NCI-H1417 (cell line): ENCODE measurements at places on chromosomes 16 and 17.

GRCh38 chr17:55567240-55568214 lies 56.3 kb upstream of the SMIM36 start:
- DNase-seq, result no peak

DNA sequence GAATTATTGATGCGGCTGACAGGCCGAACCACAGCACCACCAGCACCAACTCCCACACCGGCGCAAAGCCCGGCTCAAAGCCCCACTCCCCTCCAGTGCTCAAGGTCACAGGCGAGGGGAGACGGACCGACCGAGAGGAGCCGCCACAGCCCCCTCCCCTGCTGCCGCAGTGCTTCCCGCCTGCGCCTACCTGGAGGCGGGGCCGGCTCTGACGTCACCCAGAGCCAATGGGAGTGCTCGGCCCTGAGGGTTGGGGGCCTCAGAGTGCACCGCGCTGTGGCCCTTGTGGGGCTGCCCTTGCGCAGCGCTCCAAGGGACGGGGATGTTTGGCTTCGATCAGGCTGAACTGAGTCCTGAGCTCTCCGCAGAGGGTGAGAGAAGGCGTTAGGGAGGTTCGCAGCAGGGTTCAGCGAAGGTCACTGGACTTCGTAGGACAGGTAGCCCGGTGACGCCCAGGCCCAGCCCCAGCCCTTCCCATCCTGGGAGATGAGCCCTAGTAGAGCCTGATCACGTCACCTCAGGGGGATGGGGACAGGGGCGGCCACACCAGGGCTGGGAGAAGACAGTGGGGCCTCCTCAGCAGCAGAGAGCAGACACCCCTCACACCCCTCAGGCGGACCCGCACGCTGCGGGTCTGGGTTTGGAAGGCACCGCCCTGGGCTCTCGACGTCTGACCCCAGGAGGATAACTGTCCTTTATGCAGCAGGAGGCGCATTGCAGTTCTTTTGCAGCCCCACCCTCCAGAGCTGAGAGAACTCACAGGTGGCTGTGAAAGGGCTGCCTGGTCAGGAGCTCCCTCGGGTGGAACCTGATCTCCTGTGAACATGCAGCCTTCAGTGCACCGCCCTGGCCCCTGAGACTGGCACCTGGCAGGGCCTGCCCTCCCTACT lies 1.5 kb downstream of the NDRG4 start:
- peak; percentile 81 for DNase-seq

GRCh38 chr17:70060415-70060814 lies 14.6 kb upstream of the KCNJ16 start:
- DNase-seq, result no peak

- DNase-seq, result no peak
Observed at GRCh38 chr16:14409563-14409962, 220.5 kb downstream of the PARN start.

GRCh38 chr16:58970775-58971174 lies 236.7 kb upstream of the GOT2 start:
- no peak for DNase-seq

GRCh38 chr16:49280841-49281371 lies 732 bp downstream of the CBLN1 start:
- peak; percentile 8 for DNase-seq

- DNase-seq, result no peak
Observed at GRCh38 chr17:38430316-38430715, 2.1 kb downstream of the ARHGAP23 start.

- no peak for DNase-seq
Observed at GRCh38 chr17:69921046-69921445, 154.0 kb upstream of the KCNJ16 start.

GRCh38 chr17:35889241-35889640 lies 9.1 kb upstream of the CCL5 start:
- DNase-seq, result no peak

DNA sequence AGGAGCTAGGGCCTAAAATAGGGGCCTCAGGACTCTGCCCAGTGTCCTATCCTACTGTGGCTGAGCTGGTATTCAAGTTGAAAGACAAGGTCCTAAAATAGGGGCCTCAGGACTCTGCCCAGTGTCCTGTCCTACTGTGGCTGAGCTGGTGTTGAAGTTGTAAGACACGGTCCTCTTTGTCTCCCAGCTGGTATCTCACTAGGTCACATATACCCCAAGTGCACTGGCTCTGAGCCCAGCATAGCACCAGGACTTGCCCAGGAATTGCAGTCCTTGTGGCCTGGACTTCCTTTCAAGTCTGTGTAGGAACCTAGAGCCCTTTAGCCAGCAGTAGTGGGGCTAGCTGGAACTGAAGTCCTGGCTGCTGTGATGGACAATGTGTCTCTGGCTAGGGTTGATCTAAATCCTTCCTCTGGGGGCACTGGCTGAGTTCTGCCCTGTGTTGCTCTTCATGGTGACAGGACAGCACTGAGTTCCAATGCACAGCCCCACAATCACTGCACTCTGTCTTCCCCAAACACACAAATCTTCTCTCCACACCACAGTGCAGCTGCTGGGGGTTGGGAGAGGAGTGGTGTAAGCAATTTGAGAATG lies 260.5 kb downstream of the HAPSTR1 start:
- DNase-seq, result no peak

GRCh38 chr16:11880007-11880406 lies 28.7 kb upstream of the RSL1D1 start:
- DNase-seq, result no peak

GRCh38 chr17:44084131-44084538 lies 13.6 kb downstream of the G6PC3 start:
- no peak for DNase-seq

GRCh38 chr16:4523686-4524085 lies 14.9 kb downstream of the CDIP1 start:
- DNase-seq, result no peak

DNA sequence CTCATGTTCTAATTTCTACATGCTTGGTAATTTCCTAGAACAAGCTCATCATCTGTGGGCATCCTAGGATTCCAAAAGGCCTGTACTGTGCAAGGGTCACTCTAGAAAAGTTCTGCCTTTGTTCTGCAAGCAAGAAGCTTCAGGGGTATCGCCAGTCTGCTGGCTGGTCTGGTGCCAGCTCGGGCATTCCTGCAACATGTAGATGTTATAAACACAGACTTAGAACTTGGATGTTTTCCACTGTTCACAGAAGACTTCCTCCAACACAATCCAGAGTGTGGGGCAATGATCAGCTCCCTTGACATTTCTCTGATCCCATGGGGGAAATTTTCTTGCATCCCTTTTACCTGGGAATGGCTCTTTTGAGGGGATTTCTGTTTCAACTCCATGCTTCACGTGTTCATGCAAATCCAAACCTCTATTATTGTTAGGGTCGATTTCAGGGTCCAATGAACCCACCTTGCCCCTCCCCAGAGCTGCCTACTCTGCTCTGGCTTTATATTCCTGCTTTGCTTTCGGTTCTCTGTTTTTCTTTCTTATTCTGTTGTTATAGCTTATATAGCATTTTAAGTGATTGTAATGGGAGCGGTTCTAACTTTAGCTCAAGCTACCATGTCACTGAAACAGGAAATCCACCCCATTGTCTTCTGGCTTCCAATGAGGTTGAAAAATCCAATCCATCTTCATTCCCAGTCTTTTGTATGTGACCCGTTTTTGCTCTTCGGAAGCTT lies 25.3 kb downstream of the UBE2O start:
- DNase-seq, result no peak

DNA sequence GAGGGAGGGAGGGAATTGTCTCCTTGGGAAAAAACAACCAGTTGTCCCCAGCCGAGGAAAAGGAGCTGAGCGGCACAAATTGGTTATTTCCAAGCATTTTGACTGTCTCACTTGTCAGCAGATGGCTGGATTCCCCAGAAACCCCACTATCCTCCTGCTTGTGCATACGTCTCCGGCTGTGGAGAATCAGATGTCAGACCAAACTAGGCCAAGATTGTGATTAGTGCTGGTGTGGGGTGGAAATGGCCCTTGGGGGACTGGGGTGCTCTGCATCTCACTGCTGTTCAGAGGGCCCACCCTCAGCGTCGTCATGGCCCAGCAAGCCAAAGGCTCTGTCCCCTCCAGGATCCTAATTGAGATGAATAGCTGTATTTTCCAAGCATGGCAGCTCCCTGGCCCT lies 131.7 kb upstream of the HSBP1 start:
- no peak for DNase-seq

DNA sequence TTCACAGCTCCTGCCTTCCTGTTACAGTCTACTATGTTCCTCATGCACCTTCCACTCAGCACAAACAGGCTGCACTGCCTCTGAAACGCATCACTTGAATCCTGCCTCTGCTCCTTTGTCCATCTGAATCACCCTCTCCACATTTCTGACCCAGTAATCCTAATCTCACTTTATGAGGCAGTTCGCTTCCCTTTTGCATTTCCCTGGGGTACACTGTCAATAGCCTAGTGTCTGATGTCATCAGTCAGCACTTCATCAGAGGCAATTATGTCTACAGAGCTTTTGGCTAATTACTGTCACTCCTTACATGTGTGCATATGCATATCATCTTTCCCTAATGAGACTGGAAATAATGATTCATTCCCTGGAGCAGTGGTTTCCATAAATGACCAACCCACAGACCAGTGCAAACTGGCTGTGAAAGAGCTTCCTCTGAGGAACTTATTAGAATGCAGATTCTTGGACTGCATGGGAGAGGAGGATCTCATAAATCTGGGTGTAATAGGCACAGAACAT lies 23.6 kb downstream of the CA4 start:
- DNase-seq, result no peak

DNA sequence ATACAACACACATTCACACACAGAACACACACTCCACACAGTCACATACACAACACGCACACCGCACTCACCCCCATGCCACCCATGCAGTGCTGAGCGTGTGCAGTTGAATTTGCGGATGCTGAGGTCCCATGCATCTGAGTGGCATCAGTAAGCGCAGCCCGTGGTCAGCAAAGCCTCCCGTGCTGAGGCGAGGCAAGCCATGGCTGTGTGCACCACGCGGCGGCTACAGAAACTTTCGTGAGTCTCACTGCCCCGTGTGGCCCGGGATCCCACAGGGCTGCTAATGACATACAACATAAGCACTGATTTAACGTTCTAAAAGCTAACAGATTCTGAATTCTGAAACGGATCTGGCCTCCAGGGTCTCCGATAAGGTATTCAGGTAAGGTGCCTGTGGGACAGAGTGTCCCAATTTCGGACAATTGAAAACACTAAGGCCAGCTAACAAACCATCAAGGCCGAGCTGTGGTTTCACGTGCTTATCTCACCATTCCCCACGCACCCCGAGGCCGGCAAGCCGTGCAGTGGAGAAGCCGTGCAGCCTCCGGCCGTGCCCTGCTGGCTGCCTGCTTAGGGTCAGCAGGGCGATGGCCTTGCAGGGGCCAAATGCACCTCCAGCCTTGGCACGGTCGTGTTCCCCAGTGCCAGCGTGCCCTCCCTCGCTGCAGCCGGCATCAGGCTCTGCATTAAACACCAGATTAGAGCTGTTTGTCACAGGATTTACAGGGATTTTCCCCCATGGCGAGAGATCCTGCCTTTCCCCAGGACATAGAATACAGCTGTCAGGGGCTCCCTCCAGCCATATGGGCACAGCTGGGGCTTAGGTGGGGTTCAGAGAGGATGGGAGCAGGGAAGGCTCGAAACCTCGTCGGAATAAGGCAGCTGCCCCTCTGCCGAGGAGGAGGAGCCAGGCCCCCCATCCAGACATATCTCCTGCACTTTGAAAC lies 191.7 kb downstream of the C16orf95 start:
- no peak for DNase-seq

DNA sequence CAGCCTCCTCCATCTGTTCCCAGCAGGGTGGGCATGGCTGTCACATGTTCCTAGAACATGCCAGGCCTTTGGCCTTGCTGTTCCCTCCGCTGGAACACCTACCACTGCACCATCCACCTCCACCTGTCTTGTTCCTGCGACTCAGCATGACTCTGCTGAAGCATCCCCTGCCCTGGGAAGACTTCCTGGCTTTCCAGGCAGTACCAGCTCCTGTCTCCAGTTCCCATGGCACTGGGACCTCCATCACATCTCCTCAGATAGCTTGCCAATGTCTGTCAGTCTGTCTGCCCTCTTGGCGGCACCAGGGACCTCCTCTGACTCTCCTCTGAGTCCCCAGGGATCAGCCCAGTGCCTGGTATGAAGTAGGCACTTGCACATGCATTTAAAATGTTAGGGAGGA lies 15.7 kb downstream of the PDP2 start:
- DNase-seq, result no peak

DNA sequence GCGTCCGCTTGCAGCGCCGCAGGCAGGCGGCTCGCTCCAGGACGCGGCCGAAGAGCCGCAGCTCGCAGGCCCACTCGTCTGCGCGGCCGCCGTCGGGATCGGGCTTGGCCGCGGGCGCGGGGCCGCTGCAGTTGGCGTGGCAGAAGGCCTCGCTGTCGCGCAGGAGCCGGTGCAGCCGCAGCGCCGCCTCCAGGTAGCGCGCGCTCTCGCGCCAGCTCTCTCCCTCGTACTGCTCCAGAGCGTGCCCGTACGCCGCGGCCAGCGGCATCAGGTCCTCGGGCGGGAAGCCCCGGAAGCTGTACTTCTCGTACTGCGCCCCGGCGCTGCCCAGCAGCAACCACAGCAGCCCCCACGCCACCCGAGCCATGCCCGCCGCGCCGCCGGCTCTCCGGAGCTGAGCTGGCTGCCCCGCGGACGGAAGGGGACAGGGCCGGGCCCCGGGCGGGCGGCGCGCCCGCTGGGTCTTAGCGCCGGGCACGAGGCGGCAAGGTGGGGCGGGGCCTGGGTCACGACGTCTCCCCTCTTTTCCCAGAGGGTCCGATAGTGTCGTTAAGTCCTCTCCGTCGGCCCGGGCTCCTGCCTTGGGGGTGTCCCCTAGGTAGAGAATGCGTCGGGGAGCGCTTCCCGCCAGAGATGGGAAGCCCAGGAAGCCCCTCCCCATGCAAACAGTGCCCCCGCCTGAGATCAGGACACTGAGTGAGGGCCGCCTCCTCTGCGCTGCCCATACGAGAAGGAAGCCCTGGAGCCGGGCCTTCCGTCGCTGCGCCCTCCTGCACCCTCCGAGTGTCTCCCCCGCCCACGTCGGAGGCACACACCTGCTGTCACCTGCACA lies at the start of gene P3H4:
Gene P3H4, minus strand, starts transcription at position 401 of the 832 bp plus-strand sequence. Its CDS starts 34 bp downstream, at position 367.
- DNase-seq, result peak; percentile 89

DNA sequence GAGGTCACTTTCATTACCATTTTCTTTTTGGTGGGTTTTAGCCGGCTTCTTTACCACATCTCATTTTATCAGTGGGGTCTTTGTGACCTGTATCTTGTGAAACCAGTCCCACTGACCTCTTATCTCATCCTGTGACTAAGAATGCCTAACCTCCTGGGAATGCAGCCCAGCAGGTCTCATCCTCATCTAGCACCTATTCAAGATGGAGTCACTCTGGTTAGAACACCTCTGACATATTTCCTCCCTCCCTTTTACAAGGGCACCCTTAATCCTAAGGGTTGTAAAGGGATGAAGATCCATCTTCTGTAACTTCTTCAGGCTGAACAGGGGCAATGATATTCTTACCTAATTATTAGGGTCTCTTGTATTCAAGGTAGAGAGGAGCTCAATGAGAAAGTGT lies 107.9 kb upstream of the HAS3 start:
- no peak for DNase-seq

DNA sequence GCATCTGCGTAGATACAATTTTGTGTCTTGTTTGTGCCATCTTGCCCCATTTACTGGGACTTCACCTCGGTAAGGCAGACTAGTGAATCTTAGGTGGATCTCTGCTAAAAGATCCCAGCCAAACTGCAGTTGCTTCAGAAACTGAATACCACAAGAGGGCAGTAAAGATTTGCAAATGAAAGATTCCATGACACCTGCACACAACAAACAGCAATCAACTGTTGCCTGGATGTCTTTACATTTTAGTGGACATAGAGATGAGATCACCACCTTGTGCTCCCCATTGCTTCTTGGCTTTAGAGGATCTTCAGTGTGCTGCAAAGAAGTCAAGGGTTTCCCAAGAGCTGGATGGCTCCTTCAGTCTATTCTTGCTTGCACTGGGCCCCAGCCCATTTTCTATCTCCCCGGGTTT lies 119.2 kb upstream of the CACNG5 start:
- DNase-seq, result peak; percentile 89
